ENCODE measurements at places on chromosomes 6 and 20.

DNA sequence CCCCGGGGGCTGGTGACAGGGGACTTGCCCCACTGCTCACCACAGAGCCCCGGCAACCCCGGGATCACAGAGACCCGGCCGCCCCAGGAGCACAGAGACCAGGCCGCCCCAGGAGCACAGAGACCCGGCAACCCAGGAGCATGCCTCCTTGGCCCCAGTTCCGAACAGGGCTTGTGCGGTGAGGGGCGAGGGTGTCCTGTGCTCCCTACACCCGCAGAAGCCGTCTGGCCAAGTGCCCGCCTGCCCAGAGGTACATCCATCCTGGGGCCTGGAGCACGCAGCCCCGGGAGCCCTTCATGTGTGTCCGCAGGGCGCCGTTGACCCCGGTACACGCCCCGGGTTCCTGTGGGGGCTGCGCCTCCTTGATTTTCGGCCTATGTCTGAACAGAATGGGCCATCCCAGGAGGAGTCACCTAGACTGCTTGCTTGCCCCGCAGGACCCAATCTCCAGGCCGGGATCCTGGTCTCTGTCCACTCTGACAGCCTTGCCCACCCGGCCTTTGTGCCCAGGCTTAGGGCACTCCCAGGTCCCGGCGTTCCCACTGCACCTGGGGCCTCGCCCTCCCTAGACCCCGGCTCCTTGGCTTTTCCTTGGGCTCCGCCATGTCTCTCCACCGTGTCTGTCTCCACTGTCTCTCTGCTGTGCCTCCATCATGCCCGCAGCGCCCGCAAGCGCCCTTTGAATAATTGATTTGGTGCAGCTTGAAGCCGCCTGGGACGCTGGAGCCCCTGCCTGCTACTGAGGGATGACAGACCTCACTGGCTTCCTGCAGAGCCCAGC lies 219.8 kb downstream of the ERMARD start:
- DNase-seq = no peak

DNA sequence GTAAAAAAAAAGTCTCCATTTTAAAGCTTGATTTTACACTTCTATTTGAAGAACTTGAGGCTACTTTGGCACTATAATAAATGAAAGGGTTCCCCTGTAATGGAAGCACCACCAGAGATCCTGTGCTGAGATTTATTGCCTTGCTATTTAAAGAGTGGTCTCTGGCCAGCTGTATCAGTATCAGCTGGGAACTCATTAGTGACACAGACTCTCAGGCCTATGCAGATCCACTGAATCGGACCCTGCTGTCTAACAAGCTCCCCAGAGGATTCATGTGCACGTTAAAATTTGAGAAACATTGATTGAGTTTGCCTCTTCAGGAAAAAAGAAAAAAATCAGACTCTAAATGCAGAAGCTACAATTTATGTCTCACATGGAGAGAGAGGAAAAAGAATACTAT lies 299.9 kb upstream of the BMP2 start:
- DNase-seq = no peak

DNA sequence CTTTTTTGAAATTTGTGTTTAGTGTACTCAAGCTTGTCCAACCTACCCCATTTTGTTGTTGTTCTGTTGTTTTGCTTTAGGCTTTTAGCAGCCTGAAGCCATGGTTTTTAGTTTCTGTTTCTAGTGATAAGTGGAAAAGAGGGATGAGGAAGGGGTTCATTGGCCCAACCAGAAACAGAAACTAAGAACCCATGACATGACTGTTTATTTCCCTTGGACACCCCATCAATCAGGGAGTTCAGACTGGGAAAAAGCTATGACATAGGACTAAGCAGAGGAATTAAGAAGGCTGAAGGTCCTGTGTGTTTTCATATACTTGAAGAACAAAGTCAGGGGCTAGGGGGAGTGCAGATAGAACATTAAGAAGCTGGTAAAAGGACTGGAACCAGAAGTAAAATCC lies 194.5 kb upstream of the THEMIS start:
- no peak for DNase-seq

DNA sequence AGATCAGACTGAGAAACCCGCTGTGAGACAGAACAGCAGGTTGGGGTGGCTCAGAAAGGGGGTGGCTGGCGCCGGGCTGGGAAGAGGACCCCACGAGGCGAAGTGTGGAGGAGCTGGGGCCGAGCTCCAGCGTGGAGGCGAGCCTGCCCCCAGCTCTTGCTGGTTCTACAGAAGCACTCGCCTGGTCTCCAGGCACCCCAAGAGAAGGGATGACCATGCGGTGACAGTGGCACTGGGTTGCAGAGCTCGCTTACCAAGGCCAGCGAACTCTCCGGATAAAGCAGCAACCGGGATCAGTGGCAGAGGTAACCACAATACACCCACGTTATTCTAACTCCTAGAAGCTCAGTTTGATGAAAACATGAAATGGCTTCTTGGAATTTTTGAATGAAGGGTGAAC lies 26.5 kb downstream of the THBS2 start:
- no peak for DNase-seq

DNA sequence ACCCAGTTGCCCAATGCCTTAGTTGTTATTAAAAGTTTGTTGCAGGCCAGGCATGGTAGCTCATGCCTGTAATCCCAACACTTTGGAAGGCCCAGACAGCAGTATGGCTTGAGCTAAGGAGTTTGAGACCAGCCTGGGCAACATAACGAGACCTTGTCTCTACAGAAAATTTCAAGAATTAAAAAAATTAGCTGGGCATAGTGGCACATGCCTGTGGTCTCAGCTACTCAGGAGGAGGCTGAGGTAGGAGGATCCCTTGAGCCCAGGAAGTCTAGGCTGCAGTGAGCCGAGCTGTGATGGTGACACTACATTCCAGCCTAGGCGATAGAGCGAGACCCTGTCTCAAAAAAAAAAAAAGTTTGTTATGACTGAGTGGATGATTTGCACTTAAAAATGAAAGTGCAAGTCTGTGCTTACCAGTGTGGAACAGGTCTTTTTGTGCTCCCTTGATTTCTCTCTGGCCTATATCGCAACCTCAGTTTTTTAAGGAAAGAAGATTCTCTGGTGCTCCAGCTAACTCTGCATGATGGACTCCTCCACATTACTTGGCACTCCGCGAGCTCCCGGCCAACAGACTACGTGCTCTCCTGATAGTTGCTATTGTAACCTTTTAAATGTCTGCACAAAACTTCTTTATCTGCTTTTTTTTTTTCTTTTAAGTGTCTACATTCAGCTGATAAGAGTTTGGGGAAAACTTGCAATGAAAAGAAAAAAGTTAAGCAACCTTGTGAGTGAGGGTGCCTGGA lies 22.1 kb downstream of the ZKSCAN3 start:
- no peak for DNase-seq

GRCh38 chr20:24492031-24492607 lies 22.7 kb downstream of the SYNDIG1 start:
- DNase-seq = no peak

DNA sequence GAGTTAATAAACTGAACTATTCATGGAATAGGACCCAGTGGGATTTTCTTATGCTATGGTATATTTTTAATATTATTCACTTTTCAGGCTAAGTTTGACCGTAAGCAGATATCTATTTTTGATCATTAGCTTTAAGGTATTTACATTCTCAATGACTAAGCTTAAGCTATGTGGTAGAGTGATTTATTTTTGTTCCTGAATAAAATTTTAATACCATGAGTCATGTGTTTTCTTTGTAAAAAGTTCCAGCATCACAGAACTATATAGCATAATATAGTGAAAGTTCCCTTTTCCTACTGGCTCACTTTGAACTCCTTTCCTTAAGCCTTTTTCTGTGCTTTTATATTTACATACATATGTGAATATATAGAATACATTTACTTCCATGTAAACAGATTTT lies 75.8 kb downstream of the BCKDHB start:
- no peak for DNase-seq

- DNase-seq = no peak
These were observed 167.5 kb upstream of the PLCB4 start for GRCh38 chr20:8901237-8902025.

GRCh38 chr6:169725125-169726048 lies 1.1 kb upstream of the PHF10 start:
- peak; percentile 62 for DNase-seq

- DNase-seq = no peak
These were observed 43.9 kb downstream of the TRPC4AP start for GRCh38 chr20:35048739-35049138.

DNA sequence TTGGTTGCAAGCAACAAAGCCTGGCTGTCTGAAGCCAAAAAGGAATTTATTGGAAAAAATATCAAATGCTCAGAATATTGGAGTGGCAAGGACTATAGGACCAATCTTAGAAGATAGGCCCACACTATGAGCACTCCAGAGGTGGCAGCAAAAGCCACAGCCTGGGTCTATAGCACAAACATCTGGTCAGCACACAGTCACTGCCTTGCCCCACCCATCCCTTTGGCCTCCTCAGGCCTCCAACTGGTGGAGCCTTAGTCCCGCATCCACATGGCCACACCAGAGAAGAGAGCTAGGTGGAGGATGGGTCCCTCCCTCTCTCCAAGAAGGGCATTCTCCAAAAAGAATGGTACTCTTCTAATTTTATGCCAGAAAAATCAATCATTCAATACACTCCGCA lies 14.0 kb downstream of the NUDT3 start:
- no peak for DNase-seq

DNA sequence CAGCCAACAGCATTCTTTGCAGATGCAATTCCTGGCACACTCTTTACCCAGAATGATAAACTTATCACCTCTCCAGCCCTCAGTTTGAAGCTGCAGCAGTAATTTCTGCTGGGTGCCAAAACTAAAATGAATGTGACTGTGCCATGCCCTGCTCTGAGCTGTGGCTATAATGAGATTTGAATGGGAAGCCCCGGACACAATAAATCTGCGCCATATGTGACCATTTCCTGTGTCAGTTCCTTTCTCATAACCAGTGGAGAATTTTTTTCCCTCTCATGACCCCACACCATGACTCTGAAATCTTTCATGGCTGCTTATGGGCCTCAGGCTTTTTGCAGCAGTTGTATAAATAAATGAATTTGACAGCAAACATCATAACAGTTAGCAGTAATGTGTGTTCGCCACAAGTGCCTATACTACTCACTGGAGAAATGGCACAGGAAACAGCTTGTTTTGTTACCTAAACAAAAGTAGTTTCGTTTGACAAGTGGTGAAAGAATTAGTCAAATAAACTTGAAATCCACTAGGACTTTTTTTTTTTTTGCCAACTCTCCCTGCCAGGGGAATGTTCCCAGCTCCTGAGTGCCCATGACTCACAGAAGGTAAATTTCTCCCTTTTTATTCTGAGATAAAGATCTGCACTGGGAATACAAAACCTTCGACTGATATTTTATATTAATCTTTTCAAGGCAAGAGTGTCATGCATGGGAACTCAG lies 408.4 kb downstream of the PKHD1 start:
- DNase-seq = peak; percentile 49

DNA sequence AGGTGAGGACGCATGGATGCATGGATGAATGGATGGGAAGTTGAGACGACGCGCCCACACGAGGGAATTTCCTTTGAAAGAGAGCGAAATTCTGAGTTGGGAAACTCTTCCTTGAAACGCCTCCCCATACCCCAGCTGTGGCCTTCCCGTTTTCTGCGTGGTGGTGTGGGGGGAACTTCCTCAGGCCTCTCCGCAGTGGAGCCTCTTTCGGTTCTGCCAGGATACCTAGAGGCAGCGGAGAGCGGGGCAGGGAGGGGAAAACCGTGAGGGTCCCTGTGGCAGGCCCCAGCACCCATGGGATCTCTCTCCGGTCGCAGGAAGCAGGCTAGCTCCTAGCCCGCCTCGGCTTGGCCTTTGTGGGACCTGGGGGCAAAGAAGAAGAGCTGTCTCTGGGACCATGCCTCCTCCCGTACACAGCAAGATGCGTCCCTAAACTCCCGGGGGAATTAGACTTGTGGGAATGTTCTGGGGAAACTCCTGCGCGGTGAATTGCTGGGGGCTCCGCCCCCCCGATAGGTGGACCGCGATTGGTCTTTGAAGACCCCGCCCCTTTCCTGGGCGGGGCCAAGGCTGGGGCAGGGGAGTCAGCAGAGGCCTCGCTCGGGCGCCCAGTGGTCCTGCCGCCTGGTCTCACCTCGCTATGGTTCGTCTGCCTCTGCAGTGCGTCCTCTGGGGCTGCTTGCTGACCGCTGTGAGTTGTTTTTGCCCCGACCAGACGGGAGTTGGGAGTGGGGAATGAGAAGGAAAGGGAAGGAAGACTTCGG lies at the start of gene CD40:
Gene CD40 (plus strand): TSS at position 611 of the 764 bp plus-strand sequence. CDS start 30 bp downstream, at position 641.
- peak; percentile 78 for DNase-seq

- no peak for DNase-seq
These were observed 183.5 kb downstream of the TENT5A start for GRCh38 chr6:81568973-81569372.

- DNase-seq = no peak
These were observed 21.3 kb upstream of the CEP43 start for GRCh38 chr6:166977621-166978525.

- no peak for DNase-seq
These were observed 134.3 kb downstream of the ISM1 start for GRCh38 chr20:13355411-13355810.

GRCh38 chr6:157468054-157468453 lies 87.1 kb downstream of the ZDHHC14 start:
- no peak for DNase-seq

DNA sequence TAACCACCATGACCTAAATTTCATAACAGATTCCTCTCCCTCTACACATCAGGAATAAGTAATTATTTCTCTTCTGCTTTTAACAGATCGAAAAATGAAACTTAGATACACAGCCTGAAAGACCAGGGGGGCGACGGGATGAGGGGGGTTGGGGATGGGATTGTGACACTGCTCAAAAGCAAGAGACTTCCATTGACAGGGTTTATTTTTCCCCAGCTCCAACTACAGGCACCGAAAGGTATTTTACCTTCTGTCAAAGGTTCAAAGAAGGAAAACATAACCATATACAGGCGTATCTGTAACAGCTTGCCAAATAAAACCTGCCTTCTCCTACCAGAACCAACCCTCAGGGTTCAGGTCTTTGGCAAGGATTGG lies 1.3 kb downstream of the EPHA7 start:
- DNase-seq = no peak

DNA sequence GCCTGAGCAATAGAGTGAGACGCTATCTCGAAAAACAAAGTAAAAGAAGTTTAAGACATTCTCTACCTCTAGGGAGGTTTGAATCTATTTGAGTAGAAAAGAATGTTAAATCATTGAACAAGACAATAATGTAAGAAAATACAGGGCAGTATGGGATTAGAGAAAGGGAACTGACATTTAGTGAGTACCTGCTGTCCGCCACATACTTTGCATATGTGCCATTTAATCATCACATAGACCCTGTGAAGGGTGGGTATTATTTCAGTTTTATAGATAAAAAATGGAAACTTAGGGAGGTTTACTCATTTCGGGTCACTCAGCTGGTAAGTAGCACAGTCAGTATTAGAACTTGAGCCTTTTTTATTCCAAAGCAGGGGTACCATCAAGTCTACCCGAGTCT lies 31.4 kb downstream of the STK4 start:
- DNase-seq = no peak

GRCh38 chr6:137341681-137342195 lies 122.6 kb upstream of the IFNGR1 start:
- DNase-seq = peak; percentile 84

- no peak for DNase-seq
These were observed 194.9 kb upstream of the ZNF184 start for GRCh38 chr6:27667657-27668441.

GRCh38 chr20:6039766-6040165 lies 14.1 kb downstream of the LRRN4 start:
- no peak for DNase-seq
